Activated naive CD4-positive, alpha-beta T cell treated with anti-CD3 and anti-CD28 coated beads for 36 hours (primary cell): ENCODE measurements at places on chromosomes 3 and 15. TPM values are rescaled to one million over a fixed set of nuclear protein-coding genes. Genes with fewer than 3 reads are reported as not detected.

GRCh38 chr3:89957451-89957850 is 850.0 kb downstream of the EPHA3 start:
- H3K27ac ChIP-seq, result no peak overlapping the region
- H3K36me3 ChIP-seq, result peaks cover 1% of the 10 kb centered on the region
- H3K4me3 ChIP-seq, result no peak overlapping the region
- H3K4me1 ChIP-seq, result no peaks in the 10 kb centered on the region
- no peak for DNase-seq

DNA sequence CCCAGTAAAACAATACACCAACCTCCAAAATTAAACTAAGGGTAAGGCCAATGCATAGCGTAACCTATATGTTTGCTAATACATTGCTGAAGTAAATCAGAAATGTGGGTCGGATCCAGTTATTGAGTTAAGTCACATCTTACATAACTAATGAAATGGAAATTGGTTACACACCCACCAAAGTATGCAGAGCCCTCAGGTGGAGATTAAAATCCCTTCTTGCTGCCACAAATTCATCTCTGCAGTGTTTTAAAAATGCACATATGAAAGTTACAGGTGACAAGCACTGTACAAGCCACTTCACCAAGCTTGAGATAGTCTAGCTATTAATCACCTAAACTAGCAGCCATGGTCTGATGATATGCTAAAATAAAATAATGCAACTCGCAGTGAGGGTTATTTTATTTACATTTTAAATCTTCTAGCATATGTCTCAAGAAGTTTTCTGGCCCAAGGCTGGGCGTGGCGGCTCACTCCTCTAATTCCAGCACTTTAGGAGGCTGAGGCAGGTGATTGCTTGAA is 130.6 kb downstream of the AQP9 start:
- no peak for DNase-seq
- H3K4me1 ChIP-seq, result peaks cover 14% of the 10 kb centered on the region
- H3K27ac ChIP-seq, result no peak overlapping the region

- H3K4me3 ChIP-seq, result no peak overlapping the region
- no peak overlapping the region for H3K27ac ChIP-seq
- H3K27me3 ChIP-seq, result no peaks in the 10 kb centered on the region
- no peaks in the 10 kb centered on the region for H3K36me3 ChIP-seq
These were observed 55.4 kb upstream of the LRRFIP2 start for GRCh38 chr3:37229740-37230139.

DNA sequence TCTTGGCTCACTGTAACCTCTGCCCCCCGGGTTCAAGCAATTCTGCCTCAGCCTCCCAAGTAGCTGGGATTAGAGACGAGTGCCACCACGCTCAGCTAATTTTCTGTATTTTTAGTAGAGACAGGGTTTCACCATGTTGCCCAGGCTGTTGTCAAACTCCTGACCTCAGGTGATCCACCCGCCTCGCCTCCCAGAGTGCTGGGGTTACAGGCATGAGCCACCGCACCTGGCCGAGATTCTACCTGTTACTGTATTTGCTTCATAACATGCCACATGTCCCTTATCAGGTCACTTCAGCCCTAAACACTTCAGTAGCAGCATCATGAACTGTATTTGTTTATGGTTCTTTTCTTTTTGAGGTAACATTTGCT is 7.5 kb upstream of the LCTL start:
- no peak for DNase-seq
- no peaks in the 10 kb centered on the region for H3K36me3 ChIP-seq
- H3K27ac ChIP-seq, result no peak overlapping the region

GRCh38 chr3:123818921-123819429 is 65.2 kb downstream of the MYLK start:
- H3K27me3 ChIP-seq, result peaks cover 11% of the 10 kb centered on the region
- no peak for DNase-seq
- no peak overlapping the region for H3K4me3 ChIP-seq
- H3K27ac ChIP-seq, result no peak overlapping the region

DNA sequence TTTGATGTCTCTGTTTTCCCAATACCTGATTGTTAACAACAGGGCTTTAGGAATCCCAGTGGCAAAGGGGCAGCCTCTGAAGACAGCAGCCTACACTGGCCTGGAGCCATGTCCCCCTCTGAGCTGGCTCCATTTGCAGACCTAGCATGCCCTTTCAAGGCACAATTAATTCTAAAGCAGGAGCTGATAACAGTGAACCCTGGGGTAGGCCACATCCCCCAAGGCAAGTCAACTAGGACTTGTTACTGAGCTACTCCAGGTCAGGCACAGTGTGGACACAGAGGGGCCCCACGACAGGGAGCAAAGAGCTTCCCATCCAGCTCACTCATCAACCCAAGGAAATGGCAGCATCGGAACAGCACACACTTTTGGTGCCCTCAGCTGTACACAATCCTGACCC is 51.9 kb downstream of the SPSB4 start:
- H3K27me3 ChIP-seq, result no peaks in the 10 kb centered on the region
- no peaks in the 10 kb centered on the region for H3K36me3 ChIP-seq
- no peak overlapping the region for H3K27ac ChIP-seq

Gene GREM1
- not detected for total RNA-seq

- H3K4me3 ChIP-seq, result no peak overlapping the region
- no peaks in the 10 kb centered on the region for H3K27me3 ChIP-seq
- H3K27ac ChIP-seq, result no peak overlapping the region
- no peaks in the 10 kb centered on the region for H3K36me3 ChIP-seq
- DNase-seq, result no peak
These were observed 327.3 kb upstream of the GBE1 start for GRCh38 chr3:82088749-82089148.

DNA sequence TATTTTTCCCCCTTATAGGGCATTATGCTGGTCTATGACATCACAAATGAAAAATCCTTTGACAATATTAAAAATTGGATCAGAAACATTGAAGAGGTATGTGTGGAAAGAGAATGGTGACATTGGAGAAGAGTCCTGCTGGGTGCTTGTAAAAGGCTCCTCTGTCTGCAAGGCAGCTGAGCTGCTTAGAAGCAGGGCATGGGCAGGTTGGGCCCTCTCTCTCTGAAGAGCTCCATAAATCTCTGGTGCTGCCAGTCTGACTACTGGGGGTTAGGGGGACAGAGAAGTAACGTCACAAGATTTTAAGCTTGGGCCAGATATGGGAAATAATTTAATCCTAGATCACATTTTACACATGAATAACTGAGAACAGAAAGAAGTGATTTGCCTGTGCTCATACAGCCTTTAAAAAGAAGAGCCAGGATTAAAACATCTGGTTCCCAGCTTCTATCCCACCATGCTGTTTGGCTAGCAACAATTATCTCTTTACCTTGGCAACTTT is 21.9 kb upstream of the APH1B start:
- H3K27me3 ChIP-seq, result no peaks in the 10 kb centered on the region
- H3K4me3 ChIP-seq, result no peak overlapping the region
- peaks cover 12% of the 10 kb centered on the region for H3K4me1 ChIP-seq
- no peak for DNase-seq
- H3K27ac ChIP-seq, result no peak overlapping the region

Gene EFL1
- 15.8 TPM for total RNA-seq

Gene ECE2
- not detected for total RNA-seq

DNA sequence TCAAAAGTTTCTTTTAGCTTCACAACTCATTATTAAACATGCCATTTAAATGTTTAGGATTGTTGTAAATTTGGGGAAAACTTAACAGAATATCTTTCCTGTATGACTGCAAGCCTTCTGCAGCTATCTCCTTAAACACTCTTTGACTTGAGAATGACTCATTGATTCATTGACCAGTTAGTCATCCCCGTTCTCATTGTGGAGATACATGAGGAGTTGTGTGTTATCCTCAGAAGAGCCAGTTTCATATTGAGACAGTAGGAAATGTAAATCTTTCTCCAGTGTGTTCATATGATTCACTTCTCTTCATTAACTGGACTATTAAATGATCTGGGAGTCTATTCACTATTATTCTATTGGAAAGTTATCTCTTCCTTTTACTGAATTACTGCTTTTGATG is 83.0 kb downstream of the CRYGS start:
- no peaks in the 10 kb centered on the region for H3K4me1 ChIP-seq
- no peak overlapping the region for H3K27ac ChIP-seq
- DNase-seq, result no peak
- no peaks in the 10 kb centered on the region for H3K27me3 ChIP-seq
- H3K36me3 ChIP-seq, result no peaks in the 10 kb centered on the region

DNA sequence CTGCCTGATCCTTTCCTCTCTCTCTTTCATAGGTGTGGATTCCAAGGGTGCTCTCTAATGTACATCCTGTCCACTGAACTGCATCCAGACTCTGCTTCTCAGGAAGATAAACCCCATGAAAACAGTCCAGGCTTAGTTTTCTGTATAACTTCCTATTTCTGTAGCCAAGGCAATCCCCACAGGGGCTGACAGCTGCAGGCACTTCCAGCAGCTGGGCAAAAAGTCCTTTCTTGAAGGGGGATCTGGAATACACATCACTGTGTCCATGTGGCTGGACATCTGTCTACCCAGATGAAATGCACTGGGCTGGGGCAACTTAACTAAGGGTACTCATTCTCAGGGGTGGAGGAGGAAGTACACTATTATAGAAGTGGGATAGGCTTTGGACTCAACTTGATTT is 72.2 kb downstream of the NR1D2 start:
- no peaks in the 10 kb centered on the region for H3K36me3 ChIP-seq

DNA sequence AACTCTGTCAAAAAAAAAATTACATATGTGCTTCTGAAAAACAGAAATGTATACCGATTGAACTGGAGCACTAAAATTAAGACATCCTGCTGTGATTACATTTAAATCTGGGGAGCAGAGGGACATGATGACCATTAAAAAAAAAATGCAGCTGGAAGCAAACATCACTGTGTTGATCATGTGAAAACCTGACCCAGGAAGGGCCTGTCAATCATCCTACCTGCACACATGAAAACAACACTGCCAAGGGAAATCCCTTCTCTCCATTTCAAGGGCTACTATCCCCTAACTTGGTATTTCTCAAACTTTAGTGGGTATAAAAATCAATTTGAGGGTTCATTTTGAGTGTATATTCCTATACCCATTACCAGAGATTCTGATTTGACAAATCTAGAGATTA is 719.9 kb upstream of the CBLB start:
- H3K4me1 ChIP-seq, result peaks cover 8% of the 10 kb centered on the region
- no peak for DNase-seq

Gene GOLGA6L22
- total RNA-seq, result not detected

DNA sequence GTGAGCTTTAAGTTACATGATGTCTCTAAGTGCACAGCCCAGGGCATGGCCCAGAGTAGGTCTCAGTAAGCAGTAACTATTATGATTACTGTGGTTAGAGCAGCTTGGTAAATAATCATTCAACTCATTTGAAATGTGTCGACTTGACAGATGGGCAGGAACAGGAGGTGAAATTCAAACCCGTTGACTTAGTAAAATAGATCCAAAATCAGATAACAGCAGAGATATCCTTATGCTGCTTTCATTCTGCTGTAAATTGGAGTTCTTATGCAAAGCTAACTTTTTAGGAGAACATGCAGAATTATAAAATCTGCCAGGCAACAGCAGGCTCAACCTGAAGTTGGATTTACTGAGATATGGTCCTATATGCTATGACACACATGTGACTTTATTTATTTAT is 118.7 kb upstream of the KLHL25 start:
- H3K27ac ChIP-seq, result no peak overlapping the region
- no peak for DNase-seq
- H3K36me3 ChIP-seq, result no peaks in the 10 kb centered on the region
- no peak overlapping the region for H3K4me3 ChIP-seq
- peaks cover 3% of the 10 kb centered on the region for H3K27me3 ChIP-seq

- H3K27ac ChIP-seq, result no peak overlapping the region
- H3K4me1 ChIP-seq, result no peaks in the 10 kb centered on the region
- H3K36me3 ChIP-seq, result no peaks in the 10 kb centered on the region
- peaks cover 3% of the 10 kb centered on the region for H3K27me3 ChIP-seq
- no peak overlapping the region for H3K4me3 ChIP-seq
These were observed 430.6 kb upstream of the MCTP2 start for GRCh38 chr15:93800805-93801204.

GRCh38 chr15:70093070-70093469 is 4.6 kb downstream of the TLE3 start:
- H3K27me3 ChIP-seq, result no peaks in the 10 kb centered on the region
- peak overlapping the region; percentile 37 for H3K4me3 ChIP-seq
- H3K4me1 ChIP-seq, result peaks cover 67% of the 10 kb centered on the region
- no peak for DNase-seq

Gene GOLGA6B
- not detected for total RNA-seq

GRCh38 chr3:159771865-159772611 is 216.6 kb upstream of the IL12A start:
- no peak overlapping the region for H3K4me3 ChIP-seq
- no peak overlapping the region for H3K27ac ChIP-seq
- H3K27me3 ChIP-seq, result peaks cover 18% of the 10 kb centered on the region
- H3K4me1 ChIP-seq, result no peaks in the 10 kb centered on the region
- DNase-seq, result no peak

Gene GLDN
- not detected for total RNA-seq

DNA sequence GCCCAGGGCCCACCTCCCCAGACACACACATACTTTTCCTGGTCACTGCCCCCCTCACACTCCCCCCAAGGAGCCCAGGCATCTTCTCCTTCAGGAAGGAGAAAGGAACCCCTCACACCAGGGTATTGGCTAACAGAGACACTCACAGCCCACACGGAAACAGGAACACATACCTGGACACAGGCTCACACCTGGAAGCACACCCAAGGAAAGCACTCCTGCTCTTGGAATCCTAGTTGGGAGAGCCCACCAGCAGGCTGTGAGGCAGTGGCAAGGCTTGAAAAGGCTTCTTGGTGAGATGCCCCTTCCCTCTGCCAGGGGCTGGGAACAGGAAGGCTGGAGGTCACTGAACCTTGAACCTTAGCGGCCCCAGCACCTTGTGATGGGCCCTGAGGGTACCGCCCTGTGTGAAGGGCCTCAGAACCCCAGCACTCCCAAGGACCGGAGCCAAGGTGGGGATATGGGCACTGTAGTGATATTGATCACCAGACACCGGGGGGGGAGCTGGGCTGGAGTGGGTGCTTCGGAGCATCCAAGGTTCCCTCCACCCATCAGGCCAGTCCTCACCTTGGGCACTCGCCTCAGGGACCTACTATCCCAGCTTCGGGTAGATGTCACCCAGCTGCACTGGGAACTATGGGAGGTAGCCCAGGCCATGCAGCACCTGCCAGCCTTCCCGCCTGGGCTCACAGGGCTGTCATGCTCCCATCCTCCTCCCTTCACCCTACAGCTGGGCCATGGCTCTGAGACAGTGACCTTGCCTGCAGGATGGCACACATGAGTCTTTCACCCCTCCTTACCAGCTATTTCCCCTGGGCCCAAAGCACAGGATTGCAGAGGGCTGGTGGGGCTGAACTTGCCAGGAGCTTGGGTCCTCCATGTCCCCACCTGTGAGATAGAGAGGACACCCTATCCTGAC is 16.4 kb downstream of the MYL3 start:
- H3K27me3 ChIP-seq, result no peaks in the 10 kb centered on the region
- no peak overlapping the region for H3K27ac ChIP-seq
- H3K36me3 ChIP-seq, result no peaks in the 10 kb centered on the region
- DNase-seq, result no peak
- peak overlapping the region; percentile 53 for H3K4me3 ChIP-seq

Gene ATP6V1A
- 41.7 TPM for total RNA-seq

- DNase-seq, result no peak
- no peak overlapping the region for H3K27ac ChIP-seq
- peaks cover 26% of the 10 kb centered on the region for H3K4me1 ChIP-seq
- H3K27me3 ChIP-seq, result no peaks in the 10 kb centered on the region
- H3K4me3 ChIP-seq, result no peak overlapping the region
These were observed 16.7 kb downstream of the DYNC1LI1 start for GRCh38 chr3:32553973-32554372.

GRCh38 chr3:126207166-126207565 is 26.8 kb upstream of the ALDH1L1 start:
- H3K27me3 ChIP-seq, result peaks cover 35% of the 10 kb centered on the region
- no peaks in the 10 kb centered on the region for H3K36me3 ChIP-seq
- H3K27ac ChIP-seq, result no peak overlapping the region
- no peak for DNase-seq

Gene LRTM1
- total RNA-seq, result not detected
